ENCODE measurements at places on chromosomes 2 and 18.

DNA sequence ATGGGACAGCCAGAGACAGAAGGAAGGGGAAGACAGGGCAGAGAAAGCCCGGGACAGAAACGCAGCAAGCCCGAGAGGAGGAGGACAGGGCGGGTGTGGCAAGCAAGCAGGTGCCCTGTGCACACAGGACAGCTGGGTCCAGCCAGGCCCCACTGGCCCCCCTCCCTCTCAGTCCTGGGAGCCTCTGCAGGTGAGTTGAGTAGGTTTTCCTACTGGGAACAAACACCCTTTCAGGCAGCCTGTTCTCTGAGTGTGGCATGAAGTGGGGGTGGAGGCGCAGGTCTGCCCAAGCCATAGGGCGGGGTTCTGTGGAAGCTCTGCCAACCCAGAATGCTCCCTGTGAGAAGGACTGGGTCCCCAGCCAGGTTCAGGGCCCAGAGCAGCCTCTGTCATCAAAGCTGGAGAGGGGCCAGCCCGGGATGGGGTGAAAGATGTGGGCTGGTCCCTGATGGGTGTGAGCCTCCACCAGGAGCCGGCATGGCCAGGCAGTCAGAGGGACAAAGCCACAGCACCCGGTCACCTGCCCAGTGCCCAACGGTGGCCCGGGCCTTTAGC, 129.4 kb downstream of the TFCP2L1 start:
- no peak for DNase-seq

- DNase-seq = no peak
Measured at GRCh38 chr2:147826278-147827087, 18.3 kb upstream of the ACVR2A start.

DNA sequence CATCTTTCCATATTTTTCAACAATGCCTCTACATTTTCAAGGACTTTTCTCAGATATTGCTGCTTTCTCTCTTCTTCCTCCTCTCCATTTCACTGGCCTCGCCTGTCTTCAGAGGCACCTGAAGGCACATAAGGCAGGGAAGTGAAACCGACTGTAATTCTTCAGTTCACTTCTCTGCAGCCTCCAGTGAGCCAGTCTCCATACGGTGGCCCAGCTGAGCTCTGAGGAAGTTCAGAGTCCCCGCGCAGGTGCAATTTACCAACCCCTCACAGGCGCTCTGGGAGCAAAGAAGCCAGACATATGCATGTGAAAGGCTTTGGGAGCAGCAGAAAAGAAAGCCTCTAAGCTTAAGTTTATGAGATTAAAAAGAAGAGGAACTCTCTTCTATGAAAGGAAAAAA, 12.4 kb downstream of the KLHL14 start:
- DNase-seq = no peak

DNA sequence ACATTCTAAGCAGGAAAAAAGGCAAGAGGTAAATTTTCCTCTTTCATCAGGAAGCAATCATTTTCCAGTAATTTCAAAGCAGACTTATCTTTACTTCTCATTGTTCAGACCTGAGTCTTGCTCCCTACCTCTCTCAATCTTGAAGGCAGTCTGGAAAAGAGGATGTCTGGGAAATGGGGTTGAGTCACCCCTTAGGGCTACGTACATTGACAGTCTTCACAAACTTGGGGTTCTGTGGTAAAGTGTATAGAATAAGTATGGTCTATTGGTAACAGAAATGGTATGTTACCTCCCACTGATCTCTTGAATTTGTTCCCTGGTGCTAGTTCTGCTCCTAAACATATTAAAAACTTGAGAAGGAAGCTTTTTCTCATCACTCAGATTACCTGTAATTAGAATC, 361.3 kb downstream of the SS18 start:
- no peak for DNase-seq

Measured in activated CD8-positive, alpha-beta memory T cell treated with anti-CD3 and anti-CD28 coated beads for 1 hour (primary cell).